ENCODE measurements at places on chromosomes 2 and 18.

- DNase-seq = no peak
Measured at GRCh38 chr18:50397023-50397422, 22.2 kb downstream of the SKA1 start.

GRCh38 chr2:121596221-121597080 is 52.8 kb downstream of the CLASP1 start:
- DNase-seq = no peak

DNA sequence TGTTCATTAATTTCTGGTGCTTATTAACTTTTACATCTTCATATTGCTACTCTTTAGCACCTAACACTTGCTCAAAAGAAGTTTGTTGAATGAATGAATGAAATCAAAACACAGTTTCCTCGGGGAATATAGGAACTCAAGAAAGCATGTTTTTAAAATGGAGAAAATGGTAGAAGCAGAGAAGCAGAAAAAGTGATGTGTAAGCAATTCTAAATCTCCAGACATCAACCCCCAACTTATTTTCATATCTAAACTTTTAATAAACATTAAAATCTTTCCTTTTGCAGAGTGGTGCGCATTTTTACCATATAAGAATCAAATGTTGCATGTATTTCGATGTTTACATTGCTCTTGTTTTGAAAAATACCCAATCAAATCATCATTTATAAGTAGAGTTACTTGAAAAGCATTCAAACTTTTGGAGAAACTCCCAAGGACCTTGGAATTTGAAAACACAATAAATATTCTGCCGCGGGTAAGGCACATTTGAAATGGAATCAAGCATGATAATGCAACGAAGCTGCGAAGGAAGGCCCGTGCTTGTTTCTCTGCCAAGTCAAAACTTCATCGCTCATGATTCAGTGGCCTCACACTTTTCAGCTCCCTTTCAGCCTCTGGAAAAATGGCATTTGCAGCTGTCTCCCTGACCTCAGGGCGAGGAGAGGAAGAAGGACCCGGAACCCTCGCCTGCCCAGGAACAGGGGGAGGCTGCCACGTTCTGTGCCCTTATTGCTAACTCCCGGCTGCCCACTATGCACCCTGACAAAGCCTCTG is 26.7 kb upstream of the SMIM21 start:
- no peak for DNase-seq

GRCh38 chr2:145124085-145124484 is 604.2 kb upstream of the ZEB2 start:
- no peak for DNase-seq

GRCh38 chr18:8356001-8356400 is 253.2 kb upstream of the RAB12 start:
- DNase-seq = no peak

DNA sequence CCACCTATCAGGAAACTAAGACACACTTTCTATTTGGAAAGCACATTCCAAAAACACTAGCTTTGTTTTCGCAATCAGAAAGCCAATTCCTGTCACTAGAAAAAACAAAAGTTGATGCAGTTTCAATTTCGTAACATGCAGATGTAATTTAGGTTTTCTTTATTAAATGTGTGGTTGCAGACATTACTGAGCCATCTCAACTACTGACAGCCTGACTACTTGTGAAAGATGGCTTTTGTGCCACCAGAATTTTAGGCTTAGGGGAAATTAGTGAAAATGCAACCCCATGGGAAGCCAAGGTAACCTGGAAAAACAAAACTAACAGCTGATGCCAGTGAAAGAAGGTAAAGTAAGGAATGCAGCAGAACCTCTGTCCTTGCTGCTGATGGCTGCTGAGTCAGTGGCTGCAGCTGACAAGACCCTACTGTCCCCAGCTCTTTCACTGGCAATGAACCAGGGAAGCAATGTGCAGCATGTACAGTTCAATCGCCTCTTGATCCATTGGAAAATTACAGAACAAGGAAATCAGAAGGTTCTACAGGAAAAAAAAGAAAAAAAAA is 34.9 kb downstream of the FEZ2 start:
- no peak for DNase-seq

DNA sequence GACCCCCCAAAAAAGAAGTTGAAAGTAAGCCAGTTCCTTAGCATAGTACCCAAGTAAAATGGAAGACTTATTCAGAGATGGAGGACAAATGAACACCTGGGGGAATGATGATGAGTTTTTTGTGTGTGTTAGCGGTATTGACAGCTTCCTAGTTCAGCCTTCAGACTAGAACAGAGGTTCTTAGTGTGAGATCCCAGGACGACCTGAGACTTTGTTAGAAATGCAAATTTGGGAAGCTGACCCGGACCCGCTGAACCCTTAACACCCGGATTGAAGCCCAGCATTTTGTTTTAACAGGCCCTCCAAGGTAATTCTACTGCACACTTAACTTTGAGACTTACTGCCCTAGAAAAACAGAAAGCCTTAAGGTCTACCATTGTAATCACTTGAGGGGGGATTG is 20.3 kb downstream of the SPOPL start:
- DNase-seq = no peak

DNA sequence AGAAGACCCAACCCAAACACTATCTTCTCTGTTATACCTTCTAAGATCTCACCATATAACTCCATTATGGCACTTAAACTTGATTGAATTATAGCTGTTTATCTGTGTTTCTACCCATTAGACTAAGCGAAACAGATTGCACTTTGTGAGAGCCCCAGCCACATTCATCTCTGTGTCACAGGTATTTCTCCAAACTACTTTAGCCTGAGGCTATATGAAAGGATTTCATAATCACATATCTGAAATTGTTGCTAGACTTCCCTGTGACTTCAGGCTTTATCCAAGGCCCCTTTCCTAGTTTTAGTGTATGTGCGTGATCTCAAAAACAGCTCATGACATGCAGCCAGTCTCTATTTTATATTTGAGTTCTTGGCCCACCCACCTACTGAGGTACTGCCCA is 745.0 kb upstream of the ACVR2A start:
- DNase-seq = no peak

GRCh38 chr2:24301599-24301998 is 58.7 kb downstream of the ITSN2 start:
- no peak for DNase-seq

- DNase-seq = no peak
Measured at GRCh38 chr2:120347396-120348060, 1.6 kb downstream of the INHBB start.

- DNase-seq = no peak
Measured at GRCh38 chr2:131584940-131585339, 57.3 kb downstream of the CCDC74A start.

GRCh38 chr18:56815926-56816325 is 164.8 kb downstream of the WDR7 start:
- DNase-seq = no peak

DNA sequence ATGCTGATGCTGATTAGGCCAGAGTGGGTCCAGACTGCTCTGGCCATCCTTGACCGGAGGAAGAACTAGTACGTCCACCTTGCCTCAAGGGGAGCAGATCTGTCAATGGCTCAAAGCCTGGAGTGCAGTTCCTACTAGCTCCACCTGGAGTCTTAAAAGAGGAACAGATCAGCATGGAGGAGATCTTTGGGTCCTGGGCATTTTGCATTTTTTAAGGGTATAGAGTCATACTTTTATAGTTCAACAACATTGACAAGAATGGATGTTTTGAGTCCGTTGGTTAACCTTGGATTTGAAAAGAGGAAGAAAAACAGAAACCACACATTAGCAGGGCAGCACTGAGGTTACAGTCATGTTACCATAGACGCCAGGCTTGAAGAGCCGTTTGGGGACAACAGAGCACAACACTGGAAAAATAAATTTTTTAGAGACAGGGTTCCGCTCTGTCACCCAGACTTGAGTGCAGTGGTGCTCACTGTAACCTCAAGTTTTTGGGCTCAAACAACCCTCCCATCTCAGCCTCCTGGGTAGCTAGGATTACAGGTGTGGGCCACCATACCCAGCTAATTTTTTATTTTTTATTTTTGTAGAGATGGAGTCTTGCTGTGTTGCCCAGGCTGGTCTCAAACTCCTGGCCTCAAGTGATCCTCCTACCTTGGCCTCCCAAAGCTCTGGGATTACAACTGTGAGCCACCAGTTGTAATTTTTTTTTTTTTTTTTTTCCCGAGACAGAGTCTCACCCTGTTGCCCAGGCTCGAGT is 78.5 kb downstream of the PRKCE start:
- DNase-seq = no peak

DNA sequence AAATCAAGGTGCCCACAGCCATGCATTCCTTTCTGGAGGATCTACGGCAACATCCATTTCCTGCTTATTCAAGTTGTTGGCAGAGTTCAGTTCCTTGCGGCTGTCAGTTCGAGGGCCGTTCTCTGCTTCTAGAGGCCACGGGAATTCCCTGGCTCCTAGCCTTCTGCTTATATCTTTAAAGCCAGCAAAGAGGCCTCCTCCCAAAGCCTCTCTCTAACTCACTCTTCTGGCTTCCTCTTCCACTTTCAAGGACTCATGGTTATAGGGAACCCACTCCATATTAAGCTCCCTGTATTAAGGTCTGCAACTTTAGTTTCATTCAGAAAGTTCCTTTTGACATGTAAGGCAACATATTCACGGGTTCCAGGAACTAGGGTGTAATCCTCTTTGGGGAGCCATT is 150.1 kb upstream of the RMP24 start:
- DNase-seq = no peak

DNA sequence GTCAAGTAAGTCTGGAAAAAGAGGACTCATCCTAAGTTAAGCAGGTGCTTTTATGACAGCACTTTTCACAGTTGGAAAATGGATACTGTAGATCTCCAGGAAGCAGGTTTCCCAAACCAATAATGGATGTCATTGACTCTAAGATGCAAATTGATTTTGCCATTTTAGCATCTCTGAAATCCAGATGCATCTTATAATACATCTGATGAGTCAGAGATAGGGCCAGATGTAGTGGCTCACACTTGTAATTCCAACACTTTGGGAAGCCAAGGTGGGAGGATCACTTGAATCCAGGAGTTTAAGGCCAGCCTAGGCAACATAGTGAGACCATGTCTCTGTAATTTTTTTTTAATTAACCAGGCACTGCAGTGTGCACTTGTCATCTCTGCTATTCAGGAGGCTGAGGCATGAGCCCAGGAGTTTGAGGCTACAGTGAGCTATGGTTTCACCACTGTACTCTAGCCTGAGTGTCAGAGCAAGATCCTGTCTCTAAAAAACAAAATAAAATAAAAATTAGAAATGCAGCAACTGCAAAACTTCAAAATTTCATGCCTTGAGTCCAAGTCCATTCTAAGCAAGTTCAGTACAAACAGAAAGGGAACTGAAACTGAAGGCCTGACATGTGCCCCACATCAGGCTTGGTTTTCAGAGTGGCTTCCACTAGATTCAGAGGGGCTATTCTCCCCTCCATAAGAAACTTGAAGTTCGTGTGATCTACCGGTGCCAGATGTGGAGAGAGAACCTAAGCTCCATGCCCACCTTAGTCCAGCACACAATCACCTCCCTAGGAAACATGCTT is 267.8 kb upstream of the NCKAP5 start:
- no peak for DNase-seq

GRCh38 chr2:204604061-204604460 is 58.8 kb downstream of the PARD3B start:
- no peak for DNase-seq

- DNase-seq = no peak
Measured at GRCh38 chr2:22520369-22521288, 864.4 kb upstream of the KLHL29 start.

DNA sequence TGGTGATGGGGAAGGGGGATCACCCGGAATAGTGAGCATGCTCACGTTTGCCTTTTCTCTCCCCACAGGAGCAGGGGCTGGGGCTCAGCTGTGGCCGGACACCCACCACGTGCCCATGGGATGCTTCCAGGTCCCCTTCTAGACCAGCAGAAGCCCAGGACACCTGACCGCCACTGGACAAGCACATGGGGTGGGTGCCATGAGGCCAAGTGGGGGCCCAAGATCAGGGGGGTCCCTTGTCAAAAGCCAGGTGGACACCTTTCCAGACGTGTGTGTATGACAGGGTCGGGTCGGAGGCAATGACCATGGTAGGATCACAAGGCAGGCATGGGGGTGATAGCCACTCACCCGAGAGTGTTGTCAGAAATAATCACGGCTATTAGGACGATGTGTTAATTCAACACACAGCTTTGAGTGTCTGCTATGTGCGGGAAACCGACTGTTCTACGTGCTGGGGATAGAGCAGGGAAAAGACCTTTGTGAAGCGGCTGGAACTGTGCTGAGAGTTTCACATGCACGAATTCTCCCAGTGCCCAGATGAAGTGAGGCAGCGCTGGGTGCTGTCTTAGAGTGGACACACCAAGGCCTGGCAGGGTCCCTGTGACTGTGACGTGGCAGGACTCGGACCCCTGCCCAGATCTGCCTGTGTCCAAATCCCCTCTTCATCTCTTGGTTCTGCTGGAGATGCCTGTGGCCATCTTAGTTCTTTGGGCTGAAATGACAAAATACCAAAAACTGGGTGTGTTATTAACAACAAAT is 244.7 kb downstream of the NDUFA10 start:
- DNase-seq = no peak

DNA sequence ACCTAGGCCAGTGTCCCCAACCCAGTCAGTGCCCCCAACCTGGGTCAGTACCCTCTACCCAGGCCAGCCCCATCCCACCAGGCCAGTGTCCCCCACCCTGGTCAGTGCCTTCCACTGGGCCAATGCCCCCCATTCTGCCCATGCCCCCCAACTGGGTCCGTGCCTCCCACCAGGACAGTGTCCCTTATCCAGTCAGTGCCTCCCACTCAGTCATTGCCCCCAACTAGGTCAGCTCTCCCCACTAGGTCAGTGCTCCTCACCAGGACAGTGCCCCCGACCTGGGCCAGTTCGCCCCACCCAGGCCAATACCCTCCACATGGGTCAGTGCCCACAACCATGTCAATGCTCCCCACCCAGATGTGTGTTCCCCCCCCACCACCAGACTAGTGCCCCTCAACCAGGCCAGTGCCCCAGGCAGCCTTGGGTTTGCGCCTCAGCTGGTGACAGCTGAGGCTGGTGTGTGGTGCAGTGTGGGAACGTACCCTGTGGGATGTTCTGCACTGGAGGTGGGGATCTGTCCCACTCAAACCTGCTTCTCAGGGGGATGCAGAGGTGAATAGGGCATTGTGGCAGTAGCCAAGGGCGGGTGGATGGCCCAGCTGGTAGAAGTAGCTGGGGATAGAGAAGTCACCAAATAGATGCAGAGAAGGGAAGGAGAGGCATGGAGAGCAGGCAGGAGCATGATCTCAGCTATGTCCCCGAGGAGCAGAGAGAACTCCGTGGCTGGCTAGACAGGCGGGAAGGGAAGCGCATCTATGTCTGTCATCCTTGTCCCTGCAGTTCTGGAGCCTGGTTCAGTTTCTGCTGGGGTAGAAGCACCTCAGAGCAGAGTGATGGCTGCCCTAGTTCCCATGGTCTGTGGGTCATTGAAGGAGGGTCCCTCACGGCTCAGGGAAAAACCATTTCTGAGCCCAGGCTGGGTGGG is 168.8 kb downstream of the SH3RF3 start:
- no peak for DNase-seq

Measured in GOT3 (cell line).